ENCODE measurements at places on chromosomes 11 and 22.

GRCh38 chr22:28952857-28953256 is 69.5 kb downstream of the ZNRF3 start:
- peak; percentile 8 for DNase-seq

DNA sequence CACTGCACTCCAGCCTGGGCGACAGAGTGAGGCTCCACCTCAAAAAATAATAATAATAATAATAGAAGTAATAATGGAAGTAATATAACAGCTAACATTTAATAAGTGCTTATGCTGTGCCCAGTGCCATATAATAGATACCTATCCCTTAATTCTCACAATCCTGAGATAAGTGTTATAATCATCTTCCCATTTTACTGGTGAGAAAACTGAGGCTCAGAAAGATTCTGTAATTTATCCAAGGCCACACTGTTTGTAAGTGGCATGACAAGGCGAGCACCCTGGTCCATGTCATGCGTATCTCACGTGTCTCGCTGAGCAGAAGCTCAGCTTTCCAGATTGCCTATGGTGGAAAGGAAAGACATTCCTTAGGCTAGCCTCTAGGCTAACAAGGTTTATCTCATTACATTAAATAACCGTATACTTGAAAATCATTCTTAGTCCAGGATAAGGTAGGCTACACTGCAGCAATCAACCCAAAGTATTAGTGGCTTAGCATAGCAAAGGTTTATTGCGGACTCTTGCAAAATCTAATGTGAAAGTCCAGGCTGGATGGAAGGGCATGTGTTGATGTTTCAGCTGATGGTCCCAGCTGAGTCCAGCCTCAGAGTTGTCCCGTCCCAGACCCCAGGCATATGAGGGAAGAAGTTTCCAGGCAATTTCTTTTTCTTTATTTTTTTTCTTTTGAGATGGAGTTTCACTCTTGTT is 15.0 kb upstream of the LDLRAD3 start:
- no peak for DNase-seq

DNA sequence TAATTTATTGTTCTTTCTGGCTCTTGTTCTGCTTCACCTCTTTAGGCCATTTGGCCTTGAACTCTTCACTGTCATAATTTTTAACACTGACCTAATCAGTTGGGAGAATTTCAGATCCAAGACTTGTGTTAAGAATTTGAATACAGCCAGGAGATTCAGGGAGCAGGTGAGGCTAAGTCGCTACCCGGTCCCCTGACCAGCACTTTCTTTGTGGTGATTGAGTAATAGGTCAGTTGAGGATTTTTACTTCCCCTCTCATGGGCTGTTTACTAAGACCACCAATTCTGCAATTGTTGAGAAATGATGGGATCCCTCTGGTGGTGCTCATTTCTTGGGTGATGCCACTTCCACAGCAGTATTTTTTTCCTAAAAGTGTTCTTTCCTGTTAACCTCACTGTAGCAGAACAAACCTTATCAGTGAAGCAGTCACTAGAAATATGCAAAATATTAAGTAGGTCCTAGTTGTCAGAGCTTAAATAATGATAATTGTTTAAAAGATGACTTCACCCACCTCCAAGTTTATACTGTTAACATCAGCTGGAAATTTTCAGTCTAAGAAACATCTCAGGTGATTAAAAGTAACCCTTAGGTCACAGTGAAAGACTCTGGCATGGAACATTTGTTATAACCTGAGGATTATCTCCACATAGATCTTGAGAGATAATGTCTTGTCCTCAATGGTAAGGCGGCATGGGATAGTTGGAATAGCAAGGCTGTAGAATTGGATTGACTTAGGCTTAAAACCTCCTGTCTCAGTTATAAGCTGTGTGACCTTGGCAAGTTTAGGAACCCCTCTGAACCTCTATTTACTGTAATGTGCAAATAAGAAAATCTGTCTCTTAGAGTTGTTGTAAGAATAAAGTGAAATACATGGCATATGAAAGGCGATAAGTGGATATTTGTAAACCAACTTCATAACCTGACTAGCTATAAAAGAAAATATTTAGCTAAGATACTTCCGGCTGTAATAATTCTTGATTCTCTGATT is 41.3 kb downstream of the POLD3 start:
- no peak for DNase-seq

DNA sequence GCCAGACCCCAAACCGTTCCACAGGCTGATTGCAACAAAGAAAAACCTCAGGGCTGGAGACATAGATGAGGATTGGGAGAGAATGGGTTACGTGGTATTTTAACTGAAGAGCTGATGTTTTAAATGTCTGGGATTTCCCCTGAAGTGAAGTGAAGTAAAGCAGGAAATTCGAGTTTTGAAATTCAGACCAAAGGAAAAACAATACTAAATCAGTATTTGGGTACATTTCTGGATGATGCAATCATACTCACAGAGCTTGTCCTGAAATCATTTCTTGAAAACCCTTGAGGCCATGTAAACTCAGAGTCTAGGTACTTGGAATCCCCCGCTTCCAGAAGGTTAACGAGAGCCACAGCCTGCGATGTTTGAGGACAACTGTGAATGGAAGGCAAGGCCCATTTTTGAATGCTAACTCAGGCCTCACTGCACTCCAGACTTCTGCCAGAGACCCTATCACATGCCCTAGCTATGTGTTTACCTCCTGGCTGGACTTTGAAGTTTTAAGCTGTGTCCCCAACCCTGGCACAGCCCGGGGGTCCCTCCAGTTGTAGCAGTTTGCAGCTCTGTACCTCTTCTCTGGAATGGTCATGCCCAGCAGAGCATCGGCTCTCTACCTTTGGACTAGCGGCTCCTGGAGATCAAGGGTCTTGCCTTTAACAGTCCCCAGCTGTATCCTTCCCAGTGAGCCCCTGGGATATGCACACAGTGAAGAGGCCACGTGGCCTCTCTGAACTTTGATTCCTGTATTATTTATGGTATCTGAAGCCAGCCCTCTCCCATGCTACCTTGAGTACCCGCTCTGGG is 5.4 kb upstream of the FTH1 start:
- peak; percentile 95 for DNase-seq

GRCh38 chr11:46345881-46346484 is 1.3 kb upstream of the DGKZ start:
- DNase-seq: no peak

DNA sequence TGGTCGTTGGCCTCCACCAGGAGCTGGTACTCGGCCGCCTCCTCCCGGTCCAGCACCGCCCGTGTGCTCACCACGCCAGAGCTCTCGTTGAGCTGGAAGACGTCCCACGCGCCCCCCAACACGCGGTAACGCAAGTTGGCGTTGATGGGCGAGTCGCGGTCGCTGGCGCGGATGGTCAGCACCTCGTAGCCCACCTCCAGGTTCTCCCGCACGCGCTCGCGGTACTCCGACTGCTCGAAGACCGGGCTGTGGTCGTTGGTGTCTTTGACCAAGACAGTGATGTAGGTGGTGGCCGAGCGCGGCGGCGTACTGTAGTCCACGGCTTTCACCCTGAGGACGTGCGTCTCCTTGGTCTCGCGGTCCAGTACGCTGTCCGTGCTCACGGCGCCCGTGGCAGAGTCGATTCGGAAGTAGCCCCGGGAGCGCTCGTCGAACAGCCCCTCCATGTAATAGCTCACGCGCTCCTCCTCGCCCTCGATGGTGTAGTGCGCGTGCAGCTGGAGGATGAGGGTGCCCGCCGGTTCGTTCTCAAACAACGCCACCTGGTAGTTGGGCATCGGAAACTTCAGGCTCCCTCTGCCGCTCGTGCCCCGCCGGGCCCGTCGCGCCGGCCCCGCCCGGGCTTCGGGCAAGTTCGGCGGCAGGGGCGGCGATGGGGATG is 1.4 kb downstream of the CELSR1 start:
- DNase-seq: no peak

GRCh38 chr22:27113641-27114040 is 456.3 kb downstream of the MIAT start:
- DNase-seq: no peak

- peak; percentile 75 for DNase-seq
Observed at GRCh38 chr11:45658292-45658991, 7.0 kb downstream of the CHST1 start.

DNA sequence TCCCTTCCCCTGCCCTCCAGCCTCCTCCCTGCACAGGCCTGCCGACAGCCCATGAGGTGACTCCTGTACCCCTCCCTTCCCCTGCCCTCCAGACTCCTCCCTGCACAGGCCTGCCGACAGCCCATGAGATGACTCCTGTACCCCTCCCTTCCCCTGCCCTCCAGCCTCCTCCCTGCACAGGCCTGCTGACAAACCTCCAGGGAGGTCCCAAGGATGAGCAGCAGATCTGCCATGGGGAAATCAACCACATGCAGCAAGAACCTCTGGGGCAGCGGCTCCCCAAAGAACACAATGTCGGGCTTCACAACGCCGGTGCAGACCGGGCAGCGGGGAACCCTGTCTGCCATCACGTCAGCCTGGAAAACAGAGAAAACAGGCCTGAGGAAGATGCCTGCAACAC is 12.3 kb downstream of the SIRT3 start:
- DNase-seq: no peak

DNA sequence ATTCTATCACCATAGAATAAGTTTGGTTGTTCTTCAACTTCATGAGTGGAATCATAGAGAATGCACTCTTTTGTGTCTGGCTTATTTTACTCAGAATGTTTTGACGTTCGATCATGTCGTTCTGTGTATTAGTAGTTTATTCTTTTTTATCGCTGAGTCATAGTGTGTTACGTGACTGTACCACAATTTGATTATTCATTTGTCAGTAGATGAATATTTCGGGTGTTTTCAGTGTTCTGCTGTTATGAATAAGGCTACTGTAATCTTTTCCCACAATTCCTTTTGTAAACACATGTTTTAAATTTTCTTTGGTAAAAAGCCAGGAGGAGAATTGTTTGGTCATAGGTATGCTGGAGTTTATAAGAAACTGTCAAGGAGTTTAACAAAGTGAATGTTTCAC is 279.9 kb upstream of the B3GAT1 start:
- DNase-seq: peak; percentile 42

- peak; percentile 35 for DNase-seq
Observed at GRCh38 chr11:2975594-2975993, 16.5 kb downstream of the NAP1L4 start.

DNA sequence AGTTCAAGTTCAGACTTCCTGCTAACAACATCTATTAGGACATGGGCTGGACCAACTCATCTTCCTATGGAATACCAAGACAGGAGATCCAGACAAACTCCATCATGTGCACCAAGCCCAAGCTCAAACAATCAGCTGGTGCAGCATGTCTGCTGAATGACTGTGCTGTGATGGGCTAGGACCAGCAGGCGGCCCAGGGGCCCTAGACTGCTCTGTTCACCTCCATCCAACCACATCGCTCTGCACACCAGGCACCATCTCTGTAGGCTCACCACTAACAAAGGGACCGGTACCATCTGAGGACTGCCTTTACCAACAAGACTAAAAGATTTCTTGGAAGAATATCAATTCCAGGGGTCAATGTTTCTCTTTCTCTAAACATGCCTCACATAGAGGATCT is 10.3 kb downstream of the BRD1 start:
- no peak for DNase-seq
